ENCODE measurements at places on chromosomes 2 and 18.

GRCh38 chr2:232633413-232634205 lies at the start of gene EFHD1:
TSS of gene EFHD1 (plus strand) at chr2:232633604. CDS start at chr2:232633705, 101 bp downstream.
- peak; percentile 70 for DNase-seq

GRCh38 chr2:23530909-23531276 lies 145.9 kb downstream of the KLHL29 start:
- DNase-seq, result no peak

DNA sequence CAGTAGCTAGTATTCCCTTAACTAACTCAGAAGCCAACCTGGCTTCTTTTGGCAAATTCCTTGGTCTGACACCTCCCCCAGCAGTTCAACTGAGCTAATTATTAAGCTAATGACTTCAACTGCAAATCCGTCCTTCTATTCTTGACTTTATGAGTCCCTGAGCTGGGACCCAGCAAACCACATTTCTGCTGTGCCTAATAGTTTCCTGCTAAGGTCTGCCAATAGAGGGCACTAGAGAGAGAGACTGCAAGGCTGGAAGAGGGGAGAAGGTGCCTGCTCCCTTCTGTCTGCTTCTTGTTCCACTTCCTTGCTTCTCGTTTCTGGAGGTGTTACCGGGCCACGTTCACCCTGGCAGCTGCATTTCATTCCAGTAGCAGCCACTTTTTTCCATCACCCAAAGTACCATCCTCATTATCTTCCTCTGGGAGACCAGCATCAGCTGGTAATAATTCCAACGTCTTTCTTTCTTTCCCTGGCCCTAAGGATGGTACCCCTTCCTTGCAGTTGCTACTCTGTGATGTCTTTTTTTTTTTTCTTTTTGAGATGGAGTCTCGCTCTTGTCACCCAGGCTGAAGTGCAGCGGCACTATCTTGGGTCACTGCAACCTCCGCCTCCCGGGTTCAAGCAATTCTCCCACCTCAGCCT lies 352.0 kb downstream of the TNS1 start:
- peak; percentile 43 for DNase-seq

GRCh38 chr2:190407246-190407661 lies 901 bp upstream of the MFSD6 start:
- no peak for DNase-seq

DNA sequence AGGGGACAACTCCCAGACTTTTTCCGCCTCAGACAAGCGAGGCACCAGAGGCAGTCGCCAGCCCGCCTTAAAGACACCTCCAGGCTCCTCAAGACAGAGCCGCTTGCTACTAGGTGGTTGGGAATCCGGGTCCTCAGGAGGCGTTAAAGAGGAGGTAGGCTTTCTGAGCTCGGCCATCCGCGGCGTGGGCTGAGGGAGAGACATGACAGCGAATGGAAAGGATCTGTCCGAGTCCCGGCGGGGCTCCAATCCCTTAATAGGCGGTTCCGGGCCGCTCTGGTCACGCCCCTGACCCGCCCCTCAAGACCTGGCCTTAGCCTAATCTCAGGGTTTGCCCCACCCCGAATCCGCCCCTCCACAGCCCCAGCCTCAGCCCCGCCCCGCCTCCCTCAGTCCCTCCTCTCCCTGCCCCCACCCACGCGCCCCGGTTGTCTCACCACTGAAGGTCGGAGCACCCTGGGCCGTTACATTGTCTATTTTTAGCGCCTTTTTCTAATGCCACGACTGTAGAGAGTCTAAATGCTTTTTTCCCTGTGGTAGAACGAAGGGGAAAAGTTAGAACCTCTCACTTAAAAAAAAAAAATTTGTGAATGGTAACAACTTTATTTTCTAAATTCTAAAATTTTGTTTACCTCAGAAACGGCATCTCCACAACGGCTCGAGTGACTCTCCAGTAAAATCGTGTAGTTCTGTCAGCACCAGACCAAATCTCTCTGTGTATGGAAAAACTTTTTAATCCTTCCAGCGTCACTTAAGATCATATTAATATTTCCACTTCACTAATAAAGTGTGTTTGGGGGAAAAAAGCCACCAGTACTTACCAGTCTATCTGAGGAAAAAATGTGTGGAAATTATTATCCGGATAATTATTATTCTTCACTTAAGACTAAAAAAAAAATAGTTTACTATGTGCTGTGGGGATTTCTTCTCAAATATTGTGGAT lies at the start of gene RAD51AP2:
Gene RAD51AP2, minus strand, starts transcription at position 229 of the 943 bp plus-strand sequence. Its CDS starts 25 bp downstream, at position 204.
- DNase-seq, result peak; percentile 49

DNA sequence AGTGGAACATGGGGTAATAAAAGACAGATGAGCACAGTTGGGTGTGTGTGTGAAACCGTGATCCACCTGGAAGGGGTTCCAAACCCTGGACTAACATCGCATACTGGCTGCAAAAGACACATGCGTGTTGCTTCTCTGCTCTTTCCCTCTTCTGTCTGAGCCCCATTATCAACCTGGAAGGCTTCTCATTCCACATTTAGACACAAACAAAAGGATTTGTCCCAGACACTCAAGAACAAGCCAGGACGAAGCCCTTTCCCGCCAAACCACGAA lies 7.0 kb upstream of the SP9 start:
- DNase-seq, result no peak

- no peak for DNase-seq
Measured at GRCh38 chr2:2291500-2292260, 39.4 kb downstream of the MYT1L start.

- no peak for DNase-seq
Measured at GRCh38 chr2:167506395-167506794, 618.1 kb downstream of the XIRP2 start.

GRCh38 chr2:203811491-203812221 lies 55.9 kb upstream of the CTLA4 start:
- DNase-seq, result peak; percentile 60

DNA sequence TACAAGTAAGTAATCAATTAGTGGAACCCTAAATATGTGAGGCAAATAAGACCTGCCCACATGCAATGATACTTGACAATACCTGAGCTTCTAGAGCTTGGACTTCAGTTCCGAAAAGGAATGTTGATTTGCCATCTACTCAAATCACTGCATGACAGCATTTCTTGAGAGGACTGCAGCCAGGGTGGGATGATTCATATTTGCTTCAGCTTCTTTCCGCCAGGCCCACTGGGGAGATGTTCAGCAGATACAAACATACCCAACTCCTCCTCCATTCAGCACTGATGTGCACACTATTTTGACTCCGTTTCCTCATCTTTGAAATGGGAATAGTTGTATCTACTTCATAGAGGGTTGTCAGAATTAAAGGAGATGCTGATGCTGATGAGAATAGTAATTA lies 28.8 kb upstream of the TMEM177 start:
- DNase-seq, result no peak

GRCh38 chr2:217996361-217996760 lies 6.4 kb downstream of the TNS1 start:
- peak; percentile 81 for DNase-seq

- DNase-seq, result no peak
Measured at GRCh38 chr18:50638884-50639420, 79.1 kb downstream of the MAPK4 start.

DNA sequence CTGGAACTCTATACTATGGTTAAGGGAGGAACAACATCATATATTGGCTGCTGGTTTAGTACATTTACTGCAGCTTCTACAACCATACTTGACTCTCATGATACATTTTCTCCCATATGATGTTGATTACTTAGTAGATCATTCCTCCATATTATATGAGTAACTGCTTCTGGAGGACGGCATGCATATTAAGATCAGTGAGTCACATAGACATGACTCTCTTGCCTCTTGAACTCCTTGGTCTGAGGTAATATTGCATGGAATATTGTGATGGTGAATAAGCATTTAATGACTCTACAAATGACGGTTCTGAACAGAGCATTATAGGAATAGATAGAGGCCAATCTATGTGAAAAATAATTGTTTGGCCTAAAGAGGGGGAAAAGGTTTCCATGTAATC lies 418.8 kb upstream of the SPHKAP start:
- DNase-seq, result peak; percentile 82

- DNase-seq, result no peak
Measured at GRCh38 chr2:205076405-205076804, 531.1 kb downstream of the PARD3B start.

- DNase-seq, result peak; percentile 76
Measured at GRCh38 chr2:217691920-217692666, 310.7 kb downstream of the TNS1 start.

- DNase-seq, result peak; percentile 19
Measured at GRCh38 chr2:50535971-50536759, 495.8 kb downstream of the NRXN1 start.

- DNase-seq, result peak; percentile 38
Measured at GRCh38 chr2:64595397-64596176, 58.1 kb downstream of the SERTAD2 start.

DNA sequence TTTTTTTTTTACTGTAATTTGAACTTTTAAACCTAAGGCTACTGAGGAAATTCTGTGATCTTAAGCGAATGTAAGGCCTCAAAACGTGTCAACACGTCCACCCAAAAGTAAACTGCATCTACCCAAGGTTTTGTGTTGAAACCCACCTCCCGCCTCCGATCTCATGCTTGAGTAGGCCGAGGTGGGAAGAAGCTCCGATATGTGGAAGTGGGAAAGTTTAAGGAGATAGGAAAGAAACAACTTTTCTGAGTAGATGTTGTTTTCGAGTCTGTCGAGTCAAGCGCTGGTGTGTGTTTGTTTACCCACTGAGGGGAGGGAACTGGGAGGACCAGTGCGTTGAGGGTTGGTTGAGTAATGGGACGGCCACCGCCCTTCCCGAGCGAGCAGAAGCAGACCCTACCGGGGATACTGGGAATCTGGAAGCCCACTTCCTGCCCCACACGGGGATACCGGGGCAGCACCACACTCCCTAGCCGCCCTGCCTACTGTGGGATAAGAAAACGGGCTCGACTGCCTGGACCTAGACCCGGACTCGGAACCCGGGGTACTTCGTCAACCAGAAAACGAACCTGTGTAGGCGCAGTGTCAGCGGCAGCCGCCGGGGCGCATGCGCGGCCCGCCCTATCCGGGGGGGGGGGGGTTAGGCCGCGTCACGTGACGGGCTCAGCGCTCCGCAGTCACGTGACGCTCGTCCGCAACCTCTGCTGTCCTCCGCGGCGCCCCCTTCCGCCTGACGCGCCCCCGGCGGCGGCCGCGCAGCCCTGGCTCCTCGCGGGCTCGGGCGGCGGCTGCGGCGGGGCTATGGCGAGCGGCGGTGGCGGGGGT lies at the start of gene RETREG2:
Gene RETREG2, plus strand, starts transcription at position 724 of the 825 bp plus-strand sequence. Its CDS starts 78 bp downstream, at position 802.
- peak; percentile 91 for DNase-seq

- no peak for DNase-seq
Measured at GRCh38 chr2:10956006-10956790, 44.5 kb downstream of the KCNF1 start.

GRCh38 chr18:77469131-77469530 lies 219.5 kb downstream of the GALR1 start:
- DNase-seq, result no peak

DNA sequence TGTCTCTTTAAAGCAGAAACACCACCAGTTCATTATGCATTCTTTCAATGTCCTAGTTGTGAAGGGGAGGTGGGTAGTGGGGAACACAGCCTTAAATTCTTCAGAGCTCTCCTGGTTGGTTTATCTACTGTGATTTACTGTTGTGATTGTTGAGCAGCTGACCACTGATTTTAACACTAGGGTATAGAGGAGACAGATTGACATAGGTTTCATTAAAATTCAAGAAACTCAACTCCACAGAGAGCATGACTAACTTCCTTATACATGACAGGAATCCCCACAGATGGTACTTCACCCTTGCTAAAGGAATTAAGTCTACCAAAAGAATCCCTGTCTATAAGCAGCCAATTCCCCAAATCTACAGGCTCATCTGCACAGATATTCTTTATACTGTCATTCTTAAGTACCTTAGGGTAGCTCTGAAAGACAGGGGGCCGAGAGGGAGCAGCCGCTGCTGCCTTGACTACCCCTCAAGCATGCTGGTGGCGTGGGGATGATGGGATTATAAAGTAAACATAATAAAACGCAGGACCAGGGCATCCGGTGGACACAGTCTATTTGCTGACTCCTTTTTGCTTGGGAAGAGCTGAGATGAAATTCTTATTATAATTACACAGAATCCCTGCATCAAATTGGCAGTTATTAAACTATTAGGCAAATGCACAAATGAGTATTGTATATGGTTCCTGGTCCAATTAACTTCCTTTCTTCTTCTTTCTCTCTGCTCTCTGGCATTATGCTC lies 1377.6 kb upstream of the PIK3C3 start:
- DNase-seq, result no peak

DNA sequence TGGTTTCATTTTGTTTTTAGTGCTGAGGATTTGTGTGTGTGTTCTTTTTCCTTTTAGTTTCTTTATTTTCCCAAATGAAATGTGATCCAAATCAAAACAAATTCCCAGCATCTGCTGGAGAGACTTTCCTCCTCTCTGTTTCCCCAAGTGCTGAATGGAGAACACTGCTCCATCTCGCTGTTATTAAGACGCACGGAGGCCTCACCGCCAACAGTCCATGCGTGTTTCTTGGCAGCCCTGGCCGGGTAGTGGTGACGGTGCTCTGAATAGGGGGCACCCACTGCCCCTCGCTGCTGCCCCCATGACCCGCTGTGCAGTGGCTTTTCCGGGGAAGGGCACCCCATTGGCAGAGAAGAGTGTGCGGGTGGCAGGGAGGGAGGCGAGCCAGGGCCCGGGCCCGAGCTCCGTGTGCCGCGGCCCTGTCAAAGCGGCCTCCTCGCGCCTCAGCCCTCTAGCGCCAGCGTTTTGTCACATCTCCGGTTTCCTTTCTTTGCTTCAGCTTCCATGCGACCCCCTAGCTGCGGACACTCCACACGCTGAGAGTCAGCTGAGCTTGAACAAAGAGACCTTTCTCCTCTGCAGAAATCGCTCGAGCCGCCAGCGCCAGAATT lies 473.7 kb upstream of the SALL3 start:
- DNase-seq, result no peak

GRCh38 chr2:74846481-74846880 lies 12.6 kb downstream of the HK2 start:
- no peak for DNase-seq

GRCh38 chr2:191629976-191630712 lies 47.8 kb upstream of the NABP1 start:
- no peak for DNase-seq

DNA sequence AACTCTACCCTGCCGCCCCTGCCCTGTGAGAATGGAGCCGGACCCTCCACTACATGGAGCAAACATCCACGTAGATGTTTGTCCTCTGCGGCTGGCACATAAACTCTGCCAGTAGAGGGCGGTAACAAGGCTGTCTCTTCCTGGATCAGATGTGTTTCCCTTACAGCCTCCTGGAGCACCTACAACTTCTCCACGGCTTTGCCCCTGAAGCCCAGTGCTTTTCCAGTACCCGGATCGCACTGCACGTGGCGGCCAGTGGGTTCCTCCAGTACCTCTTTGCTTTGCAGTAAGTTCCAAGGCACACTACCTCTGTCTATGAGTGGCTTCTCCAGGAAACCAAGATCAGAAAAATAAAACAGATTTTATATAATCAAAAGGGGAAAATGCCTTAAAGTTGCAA lies 651.3 kb downstream of the DCDC2C start:
- DNase-seq, result no peak
